ENCODE measurements at places on chromosomes 13 and 19.

GRCh38 chr19:8371011-8371804 is 7.3 kb downstream of the ANGPTL4 start:
- no peak for DNase-seq

GRCh38 chr19:2478278-2478755 is 2.4 kb downstream of the GADD45B start:
- DNase-seq, result peak; percentile 61

GRCh38 chr13:27128825-27129627 is 42.6 kb downstream of the USP12 start:
- DNase-seq, result no peak

GRCh38 chr19:33681081-33681680 is 59.4 kb downstream of the CHST8 start:
- no peak for DNase-seq

DNA sequence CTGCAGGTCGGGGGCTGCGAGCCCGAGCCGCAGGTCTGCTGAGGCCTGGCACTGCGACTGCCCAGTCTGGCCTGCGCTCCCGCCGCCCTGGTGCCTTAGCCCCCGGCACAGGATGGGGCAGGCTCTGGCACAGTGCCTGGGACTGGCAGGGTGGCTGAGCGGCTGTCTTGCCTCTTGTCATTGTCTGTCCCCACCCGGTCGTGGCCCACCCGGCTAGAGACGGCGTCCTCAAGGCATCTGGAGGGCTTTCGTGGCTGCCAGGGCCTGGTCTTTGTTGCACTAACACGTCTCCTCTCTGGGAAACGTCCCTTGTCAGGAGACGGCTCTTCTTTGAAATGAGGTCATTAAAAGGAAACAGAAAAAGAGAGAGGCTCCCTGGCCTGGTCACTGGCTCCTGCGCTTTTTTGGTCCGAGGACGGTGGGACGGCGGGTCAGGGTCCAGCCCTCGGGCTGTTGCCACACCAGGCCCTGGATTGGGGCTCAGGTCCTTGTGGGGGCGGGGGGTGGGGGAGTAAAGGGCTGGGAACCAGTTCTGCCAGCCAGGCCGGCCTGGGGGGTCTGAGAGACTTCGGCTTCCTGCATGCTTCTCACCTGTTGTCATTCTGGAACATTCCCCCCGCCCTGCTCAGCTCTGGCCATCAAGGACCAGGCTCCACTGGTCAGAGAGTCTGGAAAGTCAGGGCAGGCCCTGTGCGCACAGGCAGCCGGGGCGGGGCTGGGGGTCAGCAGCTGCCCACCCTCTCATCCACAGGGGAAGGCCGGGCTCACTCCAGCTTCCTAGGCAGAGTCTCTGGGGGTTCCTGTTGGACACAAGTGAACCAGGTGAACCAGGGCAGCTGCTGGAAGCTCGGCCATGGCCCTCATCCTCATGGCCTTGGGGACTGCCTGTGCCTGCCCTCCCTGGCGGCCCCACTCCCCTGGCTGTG is 6.2 kb upstream of the ZNF554 start:
- no peak for DNase-seq

DNA sequence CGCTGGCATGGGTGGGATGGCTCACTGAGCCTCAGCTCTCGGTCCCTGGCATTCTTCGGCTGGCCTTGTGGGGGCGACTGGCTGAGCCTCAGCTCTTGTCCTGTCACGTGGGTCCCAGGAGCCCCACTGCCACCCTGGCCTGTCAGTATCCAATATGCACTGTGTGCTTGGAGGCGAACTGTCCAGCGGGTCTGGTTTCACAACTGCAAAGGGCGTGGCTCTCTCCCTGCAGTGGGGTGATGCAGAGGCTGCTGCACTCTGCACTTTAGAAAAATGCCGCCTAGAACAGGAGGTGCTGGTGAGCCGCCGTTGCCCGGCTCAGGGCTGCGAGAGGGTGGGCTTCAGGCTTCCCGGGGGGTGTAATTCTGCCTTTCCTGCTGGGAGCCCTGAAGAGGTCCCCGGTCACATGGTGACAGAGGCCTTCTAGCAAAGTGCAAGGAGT is 17.0 kb upstream of the TMEM255B start:
- DNase-seq, result no peak

DNA sequence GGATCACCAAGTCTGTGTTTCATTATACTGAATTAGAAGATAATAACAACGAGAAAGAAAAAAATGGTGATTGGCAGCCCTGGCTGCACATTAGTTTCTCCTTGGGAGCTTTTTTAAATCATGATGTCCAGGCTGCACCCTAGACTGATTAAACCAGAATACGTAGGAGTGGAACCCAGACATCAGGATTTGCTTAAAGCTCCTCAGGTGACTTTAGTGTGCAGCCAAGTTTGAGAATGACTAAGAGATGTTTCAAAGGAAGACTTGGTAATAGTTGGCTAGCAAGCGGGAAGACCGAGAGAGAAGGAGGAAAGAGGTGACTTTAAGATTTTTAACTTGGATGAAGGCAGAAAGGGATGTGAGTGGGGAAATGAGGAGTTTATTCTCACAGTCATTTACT is 71.4 kb upstream of the SERP2 start:
- DNase-seq, result no peak

GRCh38 chr13:48560657-48561337 is 27.9 kb upstream of the RCBTB2 start:
- DNase-seq, result no peak

DNA sequence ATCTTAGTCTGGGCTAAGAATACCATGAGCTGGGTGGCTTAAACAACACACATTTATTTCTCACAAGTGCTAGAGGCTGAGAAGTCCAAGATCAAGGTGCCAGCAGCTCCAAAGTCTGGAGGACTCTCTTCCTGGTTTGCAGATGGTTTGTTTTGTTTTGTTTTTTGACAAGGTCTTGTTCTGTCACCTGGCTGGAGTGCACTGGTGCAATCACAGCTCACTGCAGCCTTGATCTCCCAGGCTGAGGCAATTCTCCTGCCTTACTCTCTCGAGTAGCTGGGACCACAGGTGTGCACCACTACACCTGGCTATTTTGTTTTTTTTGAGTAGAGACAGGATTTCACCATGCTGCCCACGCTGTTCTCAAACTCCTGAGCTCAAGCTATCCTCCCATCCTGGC is 15.5 kb downstream of the APLP1 start:
- DNase-seq, result no peak

GRCh38 chr13:36536546-36536945 is 104.3 kb downstream of the CCNA1 start:
- no peak for DNase-seq

- DNase-seq, result no peak
These were observed 3.3 kb upstream of the RASA3 start for GRCh38 chr13:114135731-114136171.

- DNase-seq, result no peak
These were observed 173.0 kb downstream of the OLFM4 start for GRCh38 chr13:53201454-53202225.

- no peak for DNase-seq
These were observed 70.3 kb downstream of the ALOX5AP start for GRCh38 chr13:30805603-30806011.

DNA sequence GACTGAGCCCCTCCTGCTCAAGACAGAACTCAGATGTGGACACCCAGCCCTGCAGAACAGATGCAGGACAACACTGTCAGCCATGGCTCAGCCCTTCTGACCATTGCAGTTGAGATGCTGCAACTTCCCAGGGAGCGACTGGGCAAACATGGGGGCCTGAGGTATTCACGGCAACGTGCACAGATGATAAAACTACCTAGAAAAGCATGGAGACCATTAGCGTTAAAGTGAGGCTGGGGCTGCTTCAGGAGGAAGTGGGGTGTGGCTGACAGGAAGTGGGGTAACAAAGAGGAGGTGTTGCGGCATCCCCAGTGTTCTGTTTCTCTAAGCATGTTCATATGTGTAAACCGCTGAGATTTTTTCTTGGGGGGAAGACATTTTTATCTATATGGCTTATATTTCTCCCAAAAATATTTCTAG is 1.3 kb upstream of the SIGLEC9 start:
- DNase-seq, result peak; percentile 64

DNA sequence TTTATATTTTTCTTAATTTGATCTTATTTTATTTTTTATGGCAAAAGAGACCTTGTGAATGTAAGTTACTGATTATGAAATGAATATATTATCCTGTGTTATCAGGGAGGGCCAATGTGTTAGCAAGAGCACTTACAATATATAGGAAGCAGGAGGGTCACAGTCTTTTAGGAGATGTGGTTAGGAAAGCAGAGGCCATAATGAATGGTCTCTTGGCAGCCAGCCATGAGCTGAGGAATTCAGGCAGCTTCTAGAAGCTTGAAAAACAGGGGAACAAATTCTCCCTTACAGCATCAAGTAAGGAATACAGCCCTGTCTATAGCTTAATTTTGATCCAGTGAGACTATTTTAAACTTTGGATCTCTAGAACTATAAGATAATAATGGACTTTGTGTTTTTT is 2374.6 kb downstream of the PCDH9 start:
- no peak for DNase-seq

- DNase-seq, result no peak
These were observed 118.9 kb upstream of the UBL3 start for GRCh38 chr13:29969286-29969685.

GRCh38 chr13:80473695-80474094 is 132.8 kb upstream of the SPRY2 start:
- no peak for DNase-seq

- DNase-seq, result no peak
These were observed 26.9 kb upstream of the CPB2 start for GRCh38 chr13:46131705-46132104.

DNA sequence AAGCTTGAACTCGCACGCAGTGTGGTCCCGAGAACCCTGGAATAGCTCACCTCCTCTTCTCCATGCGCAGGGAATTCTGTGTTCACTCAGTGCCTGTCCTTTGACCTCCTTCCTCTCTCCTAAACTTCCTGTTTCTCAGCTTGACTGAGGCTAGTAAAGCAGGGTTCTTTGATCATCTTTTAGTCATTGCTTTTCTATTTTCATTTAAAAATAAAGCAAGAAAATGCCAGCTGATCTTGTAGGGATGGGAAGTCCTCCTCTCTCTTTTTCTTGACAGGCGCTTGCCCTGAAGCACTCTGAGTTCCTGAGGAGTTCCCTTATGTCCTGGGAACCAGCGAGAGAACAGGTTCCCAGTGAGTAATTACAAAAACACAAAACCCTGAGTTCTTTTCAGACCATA is 62.8 kb downstream of the ARHGEF7 start:
- no peak for DNase-seq

DNA sequence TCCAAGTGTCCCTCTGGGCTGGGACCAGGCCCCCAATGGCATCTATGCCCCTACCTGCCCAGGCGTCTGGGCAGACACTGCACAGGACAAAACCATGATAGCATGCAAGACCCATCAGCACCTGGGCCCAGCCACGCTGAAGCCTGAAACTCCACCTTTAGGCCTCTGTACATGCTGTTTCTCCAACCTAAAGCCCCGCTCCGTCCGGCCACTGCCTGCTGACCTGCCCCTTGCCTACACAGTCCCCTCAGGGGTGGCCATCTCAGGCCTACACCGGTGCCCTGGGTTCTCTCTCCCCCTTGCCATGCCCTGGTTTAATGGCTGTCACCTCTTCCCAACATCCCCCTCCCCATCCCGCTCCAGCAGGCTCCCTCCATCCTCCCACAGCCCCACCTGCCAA is 15.3 kb downstream of the GJA3 start:
- no peak for DNase-seq

DNA sequence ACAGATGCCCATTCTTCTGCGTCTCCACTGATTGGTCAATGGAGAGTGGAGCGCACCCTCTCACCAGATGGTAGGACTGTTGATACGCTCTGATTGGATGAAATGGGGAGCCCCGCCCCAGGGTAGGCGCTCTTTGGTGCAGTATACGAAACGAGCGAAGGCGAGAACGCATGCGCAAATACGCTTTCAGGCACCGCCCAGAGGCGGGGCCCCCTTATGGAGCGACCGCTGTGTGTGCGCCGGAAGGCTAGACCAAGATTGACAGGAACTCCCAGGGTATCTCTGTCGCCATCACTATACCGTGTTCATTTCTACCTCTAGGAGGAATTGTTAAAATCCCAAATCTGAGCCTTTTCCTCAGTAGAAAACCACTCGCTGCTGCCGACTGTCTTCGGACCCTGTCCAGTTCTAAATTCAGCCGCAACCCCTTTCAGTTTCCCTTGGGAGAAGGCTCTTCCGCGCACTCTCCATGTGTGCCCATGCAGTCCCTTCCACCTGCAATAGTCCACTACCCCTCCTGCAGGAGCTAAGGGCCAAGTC is 720 bp upstream of the HNRNPL start:
- no peak for DNase-seq

- DNase-seq, result no peak
These were observed 41.0 kb upstream of the USP29 start for GRCh38 chr19:57078802-57079201.

DNA sequence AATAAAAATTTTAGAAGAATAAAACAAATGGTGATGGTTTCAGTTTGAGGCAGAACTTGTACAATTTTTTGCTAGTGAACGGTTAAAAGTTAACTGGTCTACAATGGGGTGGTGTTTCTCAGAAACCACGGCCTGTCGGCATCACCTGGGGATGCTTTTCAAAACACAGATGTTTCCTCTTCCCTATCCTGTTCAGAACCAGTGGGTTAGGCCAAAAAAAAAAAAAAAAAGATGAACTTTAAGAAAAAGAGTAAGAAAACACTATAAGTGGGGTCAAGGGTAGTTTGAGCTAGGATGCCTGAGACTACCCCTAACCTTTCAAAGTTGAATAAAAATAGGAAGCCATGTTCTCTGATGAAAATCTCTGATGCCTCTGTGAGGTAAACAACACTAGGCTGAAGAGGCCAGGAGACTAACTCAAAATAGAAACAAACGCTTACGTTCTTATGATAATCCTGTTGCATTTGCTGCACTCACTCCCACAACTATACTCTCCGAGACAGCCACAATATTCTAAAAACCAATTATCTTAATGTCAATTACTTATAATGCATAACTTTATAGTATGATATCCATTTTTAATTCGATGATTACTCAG is 3.3 kb downstream of the MTIF3 start:
- DNase-seq, result peak; percentile 68

GRCh38 chr13:31627097-31627845 is 112.1 kb upstream of the RXFP2 start:
- DNase-seq, result no peak

DNA sequence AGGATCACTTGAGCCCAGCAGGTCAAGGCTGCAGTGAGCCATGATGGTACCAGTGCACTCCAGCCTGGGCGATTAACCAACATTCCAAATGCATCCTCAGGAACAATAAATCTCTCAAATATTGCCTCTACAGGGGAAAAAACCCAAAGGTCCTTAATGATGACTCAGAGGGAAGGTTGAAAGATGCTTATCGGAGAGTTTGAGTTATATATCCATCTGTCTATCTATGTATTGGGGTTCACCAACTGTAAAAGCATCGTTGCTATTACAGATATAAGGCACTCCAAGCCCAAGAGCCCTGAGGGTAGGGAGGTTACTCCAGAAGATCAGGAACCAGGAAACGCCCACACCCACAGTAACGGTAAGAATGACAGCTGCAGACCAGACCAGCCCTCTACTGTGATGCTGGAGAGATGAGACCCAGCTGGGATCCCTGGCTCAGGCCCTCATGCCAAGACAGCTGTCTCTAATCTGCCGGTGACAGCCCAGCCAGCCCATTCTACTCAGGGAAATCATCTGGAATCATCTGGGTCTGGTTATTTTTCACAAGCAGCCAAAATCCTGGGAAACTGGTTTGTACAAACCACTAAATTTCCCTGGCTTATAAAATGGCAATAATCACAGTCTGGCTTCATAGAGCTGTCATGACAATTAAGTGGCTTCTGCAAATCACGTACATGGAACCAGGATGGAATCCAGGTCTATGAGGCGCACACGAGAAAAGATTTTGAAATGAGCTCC is 23.8 kb downstream of the TEX101 start:
- peak; percentile 19 for DNase-seq

GRCh38 chr19:37855098-37855497 is 51.3 kb downstream of the WDR87 start:
- peak; percentile 5 for DNase-seq

Data from CD4-positive, alpha-beta T cell treated with Interleukin-21 for 1 hour (primary cell).